Urinary bladder (tissue), 4 donors: ENCODE measurements at places on chromosomes 1 and 21.

DNA sequence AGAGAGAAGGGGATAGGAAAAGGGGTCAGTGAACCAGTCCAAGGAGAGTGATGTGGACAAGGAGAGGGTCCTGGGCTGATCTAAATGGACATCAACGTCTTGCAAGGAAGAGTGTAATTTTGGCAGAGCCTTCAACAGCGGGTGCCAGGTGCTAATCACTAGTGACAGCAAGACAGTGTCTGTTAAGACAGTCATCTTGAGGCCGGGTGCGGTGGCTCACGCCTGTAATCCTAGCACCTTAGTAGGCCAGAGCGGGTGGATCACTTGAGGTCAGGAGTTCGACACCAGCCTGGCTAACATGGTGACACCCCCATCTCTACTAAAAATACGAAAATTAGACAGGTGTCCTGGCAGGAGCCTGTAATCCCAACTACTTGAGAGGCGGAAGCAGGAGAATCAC lies 12.2 kb upstream of the PADI6 start:
- DNase-seq, result no peak

DNA sequence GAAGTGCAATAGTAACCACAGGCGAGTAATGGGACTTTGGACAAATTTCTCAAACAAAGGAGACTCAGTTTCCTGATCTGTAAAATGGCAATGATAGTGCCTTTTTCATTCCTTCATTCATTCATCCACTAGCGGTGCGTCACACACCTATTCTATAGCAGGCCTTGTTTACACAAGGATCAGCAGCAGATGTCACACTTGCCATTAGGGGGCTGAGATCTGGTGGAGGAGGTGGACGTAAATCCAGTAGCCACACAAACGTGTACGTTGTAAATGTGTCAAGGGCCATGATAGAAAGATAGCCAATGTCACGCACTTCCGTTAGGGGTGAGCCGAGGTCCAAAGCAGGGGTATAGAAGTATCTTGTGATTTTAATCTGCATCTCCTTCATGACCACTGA lies 34.2 kb downstream of the SERINC2 start:
- DNase-seq, result no peak

GRCh38 chr21:30168086-30168485 lies 1.5 kb upstream of the CLDN17 start:
- no peak for DNase-seq

- DNase-seq, result no peak
These were observed 19.0 kb downstream of the YARS1 start for GRCh38 chr1:32798191-32798590.

- peak; percentile 10 for DNase-seq
These were observed 206.6 kb downstream of the HLX start for GRCh38 chr1:221085701-221086375.

DNA sequence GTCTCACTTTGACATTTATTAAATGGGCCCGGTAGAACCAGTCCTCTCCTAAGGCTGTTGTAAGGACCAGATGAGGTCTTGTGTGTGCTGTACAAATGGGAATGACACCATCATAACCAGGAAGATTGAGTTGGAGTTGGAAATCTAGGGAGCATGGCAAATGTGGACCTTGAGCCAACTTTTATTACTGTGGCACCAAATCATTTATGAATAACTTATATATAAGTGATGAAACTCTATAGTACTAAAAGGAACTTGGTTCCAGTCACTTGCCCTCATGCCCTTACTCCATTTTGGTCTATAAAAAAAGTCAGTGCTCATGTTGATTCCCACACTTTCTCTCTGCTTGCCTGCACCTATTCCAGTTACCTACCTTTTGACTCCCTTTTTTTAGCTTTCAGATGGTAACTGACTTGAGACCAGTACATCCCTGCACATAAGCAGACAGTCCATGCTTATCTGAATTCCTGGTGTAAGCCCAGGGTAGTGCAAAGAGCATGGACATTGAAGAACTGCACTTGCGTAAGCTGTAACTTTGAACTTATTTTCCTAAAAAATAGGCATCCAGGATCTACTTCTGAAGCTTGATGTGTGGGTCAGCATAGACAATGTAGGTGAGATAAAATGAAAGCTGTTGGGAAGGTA lies 210.6 kb downstream of the PBX1 start:
- DNase-seq, result no peak

GRCh38 chr1:192959657-192960186 lies 99.4 kb downstream of the UCHL5 start:
- DNase-seq, result no peak

- no peak for DNase-seq
These were observed 45.8 kb upstream of the DMRTB1 start for GRCh38 chr1:53413175-53414001.

- no peak for DNase-seq
These were observed 186.6 kb upstream of the FGGY start for GRCh38 chr1:59110271-59110670.
